Stimulated activated CD8-positive, alpha-beta memory T cell treated with anti-CD3 and anti-CD28 coated beads, Interleukin-4, amount 100 ng/mL, for 1 hour (primary cell): ENCODE measurements at places on chromosomes 7 and 10.

DNA sequence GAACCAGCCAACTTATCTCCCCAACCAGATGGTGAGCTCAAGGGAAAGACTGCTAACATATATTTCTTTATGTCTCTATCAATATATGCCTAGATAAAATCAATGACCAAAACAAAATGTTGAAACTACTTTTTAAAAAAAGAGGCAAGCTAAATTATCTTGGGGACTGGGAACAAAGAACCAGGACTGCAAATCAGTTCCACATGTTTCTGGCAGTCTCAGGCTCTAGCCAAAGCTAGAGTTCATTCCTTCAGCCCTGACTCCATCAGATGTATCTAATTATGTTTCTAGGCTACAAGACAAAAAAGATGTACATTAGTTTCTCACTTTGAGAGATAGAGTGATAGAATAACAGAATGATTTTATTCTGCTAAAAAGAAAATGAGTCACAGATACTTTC lies 1290.3 kb upstream of the SORCS1 start:
- no peak for DNase-seq

DNA sequence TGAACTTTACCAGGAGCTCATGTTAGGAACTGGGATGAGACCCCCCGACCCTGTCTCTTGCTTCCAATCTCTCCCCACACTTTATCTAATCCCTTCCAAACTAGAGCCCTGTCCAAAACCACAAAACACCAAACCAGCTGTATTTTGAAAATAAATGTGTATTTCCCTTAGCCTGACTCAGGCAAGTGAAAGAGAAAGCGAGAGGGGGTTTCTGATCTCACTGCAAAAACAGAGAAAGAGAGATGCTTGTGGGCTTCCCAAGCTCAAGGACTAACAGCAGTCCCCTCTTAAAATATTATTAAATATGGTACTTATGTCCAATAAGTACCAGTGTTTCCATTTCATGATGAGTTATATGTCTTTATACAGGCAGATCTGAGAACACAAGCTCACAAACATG lies 122.0 kb downstream of the AGMO start:
- no peak for DNase-seq

GRCh38 chr10:56782503-56782902 lies 421.4 kb upstream of the ZWINT start:
- DNase-seq = no peak

GRCh38 chr10:4263601-4263921 lies 478.6 kb upstream of the KLF6 start:
- no peak for DNase-seq

DNA sequence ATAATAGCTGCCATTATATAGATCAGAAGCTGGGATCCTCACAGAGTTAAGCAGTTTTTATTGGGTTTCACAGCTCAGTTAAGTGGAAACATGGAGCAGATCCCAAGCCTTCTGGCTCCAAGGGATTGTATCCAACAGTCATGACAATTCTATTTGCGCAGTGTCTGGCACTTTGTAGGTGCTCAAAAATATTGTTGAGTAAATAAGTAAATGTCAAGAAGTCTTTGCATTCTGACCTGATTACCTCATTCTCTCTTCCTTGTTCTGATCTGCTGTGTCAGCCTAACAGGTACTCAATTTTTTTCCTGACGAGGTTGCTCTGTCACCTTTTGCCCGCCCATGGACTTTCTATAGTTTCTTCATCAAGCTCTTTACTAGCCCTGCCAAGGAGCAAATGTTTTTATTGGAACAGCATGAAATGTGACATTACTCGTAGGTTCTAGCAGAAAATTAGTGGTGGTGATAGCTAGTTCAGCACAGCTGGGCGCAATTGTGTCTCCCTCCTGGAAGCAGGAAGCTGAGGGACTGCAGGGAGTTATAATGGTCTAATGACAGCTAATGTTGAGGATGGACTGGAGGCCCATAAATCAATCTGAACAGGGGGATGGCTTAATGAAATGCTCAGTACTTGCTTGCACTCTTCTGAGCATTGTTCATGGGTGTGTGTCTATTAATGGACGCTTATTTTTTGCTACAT lies 680.2 kb downstream of the CCSER2 start:
- DNase-seq = no peak

DNA sequence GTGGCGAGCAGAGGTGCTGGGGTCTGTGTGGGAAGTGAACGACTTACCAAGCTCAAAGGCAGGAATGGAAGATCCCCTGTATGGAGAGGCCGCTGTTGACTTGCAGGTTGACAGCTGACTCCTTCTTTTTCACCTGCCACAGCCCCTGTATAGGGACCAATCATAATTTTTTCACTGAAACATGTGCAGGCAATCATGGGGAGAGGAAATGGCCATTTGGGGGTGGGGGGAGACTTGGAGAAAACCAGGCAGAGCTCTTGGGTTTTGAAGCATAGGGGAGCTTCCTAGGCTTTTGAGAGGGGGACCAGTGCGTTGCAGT lies 101.4 kb downstream of the WDR37 start:
- DNase-seq = no peak

GRCh38 chr10:15244635-15245197 lies 76.2 kb upstream of the NMT2 start:
- no peak for DNase-seq

- DNase-seq = no peak
Observed at GRCh38 chr7:91750091-91750490, 130.4 kb downstream of the MTERF1 start.

GRCh38 chr7:133412942-133413341 lies 160.1 kb downstream of the EXOC4 start:
- no peak for DNase-seq

DNA sequence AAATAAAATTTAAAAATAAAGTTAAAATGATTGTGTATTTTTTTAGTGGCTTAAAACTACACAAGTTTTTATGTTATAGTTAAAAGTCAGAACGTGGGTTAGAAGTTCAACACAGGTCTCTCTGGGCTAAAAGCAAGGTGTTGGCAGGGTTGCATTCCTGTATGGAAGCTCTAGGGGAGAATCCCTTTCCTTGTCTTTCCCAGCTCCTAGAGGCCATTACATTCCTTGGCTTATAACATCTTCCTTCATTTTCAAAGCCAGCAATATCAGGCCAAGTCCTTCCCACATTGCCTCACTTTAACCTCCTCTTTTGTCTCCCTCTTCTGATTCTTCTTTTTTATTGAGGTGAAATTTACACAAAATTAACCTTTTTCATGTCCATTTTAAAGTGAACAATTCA lies 52.4 kb upstream of the EEPD1 start:
- DNase-seq = no peak

GRCh38 chr7:50826371-50827172 lies 43.9 kb upstream of the GRB10 start:
- no peak for DNase-seq

DNA sequence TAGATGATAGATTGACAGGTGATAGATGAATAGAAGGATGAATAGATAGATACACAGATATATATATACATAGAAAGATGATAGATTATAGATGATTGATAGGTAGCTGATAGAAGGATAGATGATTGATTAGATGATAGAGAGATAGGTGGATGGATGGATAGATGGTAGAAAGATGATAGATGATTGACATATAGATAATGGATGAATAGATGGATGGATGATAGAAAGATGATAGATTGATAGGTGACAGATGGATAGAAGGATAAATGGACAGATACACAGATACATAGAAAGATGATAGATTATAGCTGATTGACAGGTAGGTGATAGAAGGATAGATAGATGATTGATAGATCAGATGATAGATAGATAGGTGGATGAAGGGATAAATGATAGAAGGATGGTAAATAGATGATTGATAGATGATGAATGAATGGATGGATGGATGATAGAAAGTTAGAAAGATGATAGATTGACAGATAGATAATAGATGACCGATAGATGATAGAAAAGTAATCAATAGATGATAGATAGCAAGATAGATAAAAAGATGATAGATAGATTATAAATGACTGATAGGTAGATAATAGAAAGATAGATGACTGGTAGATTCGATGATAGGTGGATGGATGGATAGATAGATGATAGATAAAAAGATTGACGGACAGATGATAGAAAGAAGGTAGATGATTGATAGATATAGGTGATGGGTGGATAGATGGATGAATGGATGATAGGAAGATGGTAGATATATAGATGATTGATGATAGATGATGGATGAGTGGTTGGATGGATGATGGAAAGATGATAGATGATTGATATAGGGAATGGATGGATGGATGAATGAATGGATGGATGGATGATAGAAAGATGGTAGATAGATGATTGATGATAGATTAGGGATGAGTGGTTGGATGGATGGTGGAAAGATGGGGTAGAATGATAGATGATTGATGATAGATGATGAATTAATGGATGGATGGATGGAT lies 80.4 kb downstream of the MICALL2 start:
- DNase-seq = no peak

- DNase-seq = no peak
Observed at GRCh38 chr7:86643561-86644281, at the start of gene GRM3. Gene GRM3, plus strand, starts transcription at chr7:86643909. Its CDS starts 121,237 bp downstream, at chr7:86765146.

DNA sequence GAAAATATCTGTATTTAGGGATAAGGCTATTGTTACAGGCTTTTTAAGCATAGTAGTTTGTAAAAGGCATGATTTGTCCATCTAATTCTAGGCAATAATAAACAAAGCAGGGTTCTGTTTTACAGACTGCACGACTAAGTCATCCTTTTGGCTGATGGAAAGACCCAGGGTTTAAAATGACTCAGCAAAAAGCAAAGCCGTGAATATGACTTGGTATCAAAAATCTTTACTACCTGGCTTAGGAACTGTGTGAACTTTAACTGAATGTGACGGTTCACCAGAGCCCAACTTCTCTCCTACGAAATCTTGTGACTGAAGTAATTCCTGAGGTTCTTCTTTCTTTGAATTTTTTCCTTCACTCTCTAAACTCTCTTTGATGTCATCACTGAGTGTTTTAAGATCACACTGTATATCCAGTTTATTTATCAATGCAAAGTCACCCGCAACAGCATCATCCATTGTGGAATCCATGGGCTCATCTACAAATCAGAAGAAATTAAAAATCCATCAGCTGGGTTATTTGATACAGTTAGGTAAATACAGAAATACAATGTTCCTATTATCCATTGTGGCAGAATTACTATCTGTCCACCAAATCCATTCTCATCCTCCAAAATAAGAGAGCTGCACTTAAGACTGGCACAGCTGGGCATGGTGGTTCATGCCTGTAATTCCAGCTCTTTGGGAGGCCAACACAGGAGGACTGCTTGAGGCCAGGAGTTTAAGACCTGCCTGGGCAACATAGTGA lies 17.0 kb downstream of the ATE1 start:
- DNase-seq = no peak

DNA sequence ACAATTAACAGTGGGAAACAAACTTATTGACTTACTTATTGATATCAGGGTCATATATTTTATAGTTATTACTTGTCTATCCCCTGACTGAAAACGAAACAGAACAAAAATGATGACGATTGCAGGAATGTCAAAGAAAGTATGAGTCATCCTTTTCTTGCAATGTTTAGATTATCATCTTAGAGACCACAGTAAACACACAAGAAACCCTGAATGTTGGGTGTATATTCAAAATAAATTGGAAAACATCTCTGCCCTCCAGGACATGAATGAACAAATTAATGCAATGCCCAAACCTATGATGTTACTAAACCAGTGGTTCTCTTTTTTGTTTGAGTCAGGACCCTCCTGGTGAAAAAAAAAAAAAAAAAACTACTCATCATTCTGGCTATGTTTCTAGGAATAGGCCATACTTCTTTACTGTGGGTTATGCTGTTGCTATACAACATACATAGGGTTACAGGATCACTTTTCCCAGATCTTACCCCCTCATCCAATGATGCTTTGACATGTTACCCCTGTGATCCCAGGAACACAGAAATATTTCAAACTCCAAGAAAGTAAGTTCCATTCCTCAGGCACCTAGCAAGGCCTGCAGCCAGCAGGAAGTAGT lies 623.4 kb upstream of the IGFBP3 start:
- no peak for DNase-seq

GRCh38 chr10:28094121-28094520 lies 95.2 kb upstream of the ODAD2 start:
- DNase-seq = no peak

DNA sequence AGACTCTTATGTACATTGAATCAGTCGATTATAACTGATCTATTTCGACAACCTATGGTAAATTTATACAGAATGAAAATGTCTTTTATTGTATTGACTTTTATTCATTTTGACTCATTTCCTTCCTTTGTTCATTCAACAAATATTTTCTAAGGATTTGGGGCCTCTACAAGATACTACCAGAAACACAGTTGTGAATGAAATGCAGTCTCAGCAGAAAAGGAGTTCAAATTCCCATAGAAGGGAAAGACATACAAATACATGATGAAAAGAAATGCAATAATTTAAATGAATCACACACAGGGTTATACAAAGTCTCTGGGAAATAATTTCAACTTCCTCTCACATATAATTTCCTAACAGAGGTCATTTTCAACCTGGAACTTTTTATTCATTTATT lies 134.0 kb upstream of the SEMA3A start:
- DNase-seq = no peak

DNA sequence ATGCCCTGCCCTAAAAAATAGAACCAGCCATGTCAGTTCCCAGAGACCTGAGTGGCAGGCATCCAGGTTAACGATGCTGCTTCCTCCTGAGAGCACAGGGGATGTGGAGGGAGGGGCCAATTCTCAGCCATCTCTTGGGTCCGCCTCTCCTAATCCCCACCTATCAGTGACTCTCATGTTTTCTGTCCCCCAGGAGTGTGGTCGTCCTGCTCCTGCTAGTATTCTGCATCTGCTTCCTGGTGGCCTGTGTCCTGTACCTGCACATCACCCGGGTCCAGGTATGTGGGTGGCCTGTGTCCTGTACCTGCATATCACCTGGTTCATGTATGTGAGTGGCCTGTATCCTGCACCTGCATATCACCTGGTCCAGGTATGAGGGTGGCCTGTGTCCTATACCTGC lies 105.3 kb downstream of the ADCY1 start:
- DNase-seq = no peak

- DNase-seq = no peak
Observed at GRCh38 chr7:28926871-28927597, 31.1 kb downstream of the TRIL start.

- DNase-seq = no peak
Observed at GRCh38 chr10:68957284-68957615, 1.3 kb downstream of the DDX21 start.

- no peak for DNase-seq
Observed at GRCh38 chr7:29202651-29203069, 8.1 kb downstream of the CHN2 start.
